ENCODE measurements at places on chromosomes 6 and 20.

DNA sequence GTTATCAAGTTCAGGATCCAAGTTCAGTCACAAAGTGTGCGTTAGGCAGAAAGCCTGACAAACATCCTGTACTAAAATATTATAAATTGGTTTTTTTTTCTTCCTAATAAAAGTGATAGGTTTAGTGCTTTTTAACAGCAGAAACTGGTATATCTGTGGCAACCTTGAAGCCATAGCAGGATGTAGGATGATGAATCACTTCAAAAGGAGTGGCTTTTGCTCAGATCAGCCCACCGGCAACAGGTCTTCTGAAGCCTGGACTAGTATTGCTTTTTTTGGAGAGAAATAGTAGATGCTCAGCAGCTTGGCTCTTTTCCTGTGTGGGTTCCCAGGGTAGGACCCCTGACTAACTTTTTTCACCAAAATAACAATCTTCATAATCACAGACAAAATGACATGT, 190.8 kb downstream of the EPM2A start:
- no peak for DNase-seq

GRCh38 chr6:835476-836160, 142.7 kb upstream of the EXOC2 start:
- peak; percentile 18 for DNase-seq

- DNase-seq = no peak
Measured at GRCh38 chr6:129453073-129453472, 256.9 kb downstream of the ARHGAP18 start.

DNA sequence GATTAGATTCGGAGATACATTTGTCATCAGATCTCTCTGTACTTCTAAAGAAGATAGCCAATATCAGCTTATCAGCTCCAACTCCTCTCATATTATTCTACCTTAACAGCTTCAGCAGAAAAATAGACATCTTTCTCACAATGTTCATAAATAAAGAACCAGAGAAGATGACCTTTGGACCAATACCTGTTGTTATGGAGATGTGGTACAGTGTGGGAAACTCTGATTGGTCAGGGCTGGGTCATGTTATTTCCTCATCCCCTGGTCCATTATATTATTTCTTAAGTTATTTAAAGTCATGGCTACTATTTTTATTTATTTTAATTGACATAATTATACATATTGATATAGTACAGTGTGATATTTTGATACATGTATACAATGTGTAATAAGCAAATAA, 35.9 kb upstream of the POLR1H start:
- no peak for DNase-seq

DNA sequence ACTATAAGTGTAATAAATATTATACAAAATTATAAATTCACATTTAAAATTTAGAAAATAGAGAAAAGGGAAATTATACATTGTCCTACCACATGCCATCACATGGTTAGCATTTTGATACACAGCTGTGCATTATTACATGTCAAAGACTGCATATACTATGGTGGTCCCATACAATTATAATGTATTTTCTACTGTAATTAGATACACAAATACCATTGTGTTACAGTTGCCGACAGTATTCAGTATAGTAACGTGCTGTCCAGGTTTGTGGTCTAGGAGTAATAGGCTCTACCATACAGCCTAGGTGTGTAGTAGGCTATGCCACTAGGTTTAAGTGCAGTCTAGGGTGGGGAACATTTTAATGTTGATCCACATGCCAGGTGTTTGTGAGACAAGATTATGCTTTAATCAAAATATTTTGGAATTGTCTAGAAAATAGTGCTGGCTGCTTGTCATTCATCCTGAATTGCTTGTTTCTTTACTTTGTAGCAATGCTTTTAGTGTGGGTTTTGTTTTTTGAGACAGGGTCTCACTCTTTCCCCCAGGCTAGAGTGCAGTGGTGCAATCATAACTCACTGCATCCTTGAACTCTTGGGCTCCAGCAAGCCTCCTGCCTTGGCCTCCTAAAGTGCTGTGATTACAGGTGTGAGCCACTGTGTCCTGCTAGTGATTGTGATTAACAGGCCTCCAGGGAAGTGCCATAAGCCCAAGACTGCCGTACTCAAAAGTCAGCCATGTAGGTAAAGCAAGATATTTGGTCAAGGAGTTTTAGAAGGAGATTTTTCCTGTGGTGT, 39.0 kb downstream of the DSTN start:
- no peak for DNase-seq

DNA sequence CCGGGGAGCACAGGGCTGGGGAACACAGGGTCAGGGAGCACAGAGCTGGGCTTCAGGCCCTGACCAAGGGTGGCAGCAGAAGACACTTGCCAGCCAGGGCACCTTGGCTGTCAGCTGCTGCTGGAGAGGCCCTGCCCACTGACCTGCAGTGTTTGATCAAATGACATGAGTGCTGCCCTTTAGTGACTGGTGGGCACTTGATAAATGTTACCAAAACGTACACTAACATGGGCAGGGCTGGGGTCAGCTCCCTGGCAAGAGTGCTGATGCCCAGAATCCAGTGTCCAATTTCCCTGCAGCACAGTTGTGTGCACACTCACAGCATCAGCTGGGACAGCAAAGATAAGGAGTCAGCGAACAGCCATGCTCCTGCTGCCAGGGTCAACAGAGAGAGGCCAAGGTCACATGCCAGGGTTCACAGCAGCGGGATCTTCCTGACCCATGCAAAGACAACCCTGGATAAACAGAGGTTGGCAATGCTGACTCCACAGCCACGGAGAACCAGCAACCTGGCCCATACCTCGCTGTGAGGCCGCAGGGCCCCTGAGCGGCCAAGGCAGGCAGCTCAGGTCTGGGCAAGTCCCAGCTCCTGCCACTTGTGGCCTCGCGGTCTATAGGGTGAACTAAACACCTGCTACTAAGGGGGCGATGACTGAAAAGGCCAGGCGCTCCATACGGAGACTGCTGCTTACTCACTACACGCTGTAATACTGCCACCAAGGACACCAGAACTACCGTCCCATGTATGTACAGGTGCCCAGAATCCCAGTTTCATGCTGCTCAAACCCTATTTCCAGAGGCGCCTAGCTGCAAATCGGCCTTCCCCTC, 46.3 kb downstream of the NINL start:
- DNase-seq = no peak

GRCh38 chr6:106750946-106751345, 121.6 kb downstream of the QRSL1 start:
- DNase-seq = no peak

DNA sequence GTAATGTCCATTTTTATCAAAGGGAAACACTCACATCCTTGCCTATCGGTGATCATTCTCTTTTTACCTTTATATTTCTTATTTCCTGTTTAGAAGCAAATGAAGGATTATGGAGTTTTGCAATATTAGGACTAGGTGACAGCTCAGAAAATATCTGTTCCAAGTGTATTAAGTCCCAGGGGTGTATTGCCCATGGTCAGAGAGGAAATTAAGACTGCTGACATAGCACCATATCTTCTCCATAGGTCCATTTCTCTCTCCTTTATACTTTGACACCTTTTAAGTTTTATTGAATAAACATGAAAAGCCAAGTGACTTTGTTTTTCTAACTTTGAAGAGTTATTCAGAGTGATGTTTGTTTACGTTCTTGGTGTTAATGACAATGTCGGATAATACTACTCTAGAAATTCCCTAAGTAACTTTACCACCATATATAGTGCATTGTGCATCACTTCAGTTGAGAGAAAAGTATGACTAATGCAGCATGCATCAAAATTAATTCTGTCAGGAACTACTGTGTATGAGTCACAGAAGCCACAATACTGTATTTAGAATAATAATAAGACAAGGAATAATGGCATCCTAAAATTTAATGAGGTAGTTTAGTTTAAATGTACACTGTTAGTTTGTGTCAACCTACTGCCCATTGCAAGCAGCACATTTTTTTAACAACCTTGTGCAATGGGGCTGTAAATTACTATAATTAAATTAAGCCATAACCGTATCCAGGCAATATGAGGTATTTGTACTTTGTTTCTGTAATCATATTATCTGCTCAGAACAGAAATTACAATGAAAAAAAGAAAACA, 474.4 kb upstream of the RNF217 start:
- DNase-seq = no peak

- no peak for DNase-seq
Measured at GRCh38 chr6:81731814-81732213, 20.7 kb downstream of the TENT5A start.

GRCh38 chr6:125793863-125794262, 3.1 kb downstream of the NCOA7 start:
- no peak for DNase-seq

DNA sequence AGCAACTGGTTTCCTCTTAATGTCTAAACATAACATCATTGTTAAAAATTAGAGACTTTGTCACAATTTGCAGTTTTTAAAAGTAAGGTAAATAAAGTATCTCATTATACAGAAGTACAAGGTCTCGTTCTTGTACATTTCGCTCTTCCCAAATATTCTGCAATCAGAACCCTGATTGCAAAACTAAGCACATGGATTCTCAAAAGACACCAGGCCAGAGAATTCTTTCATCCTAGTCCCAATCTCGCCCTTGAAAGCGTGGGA, 355 bp upstream of the AKAP7 start:
- no peak for DNase-seq

GRCh38 chr6:10643201-10643651, 51.2 kb downstream of the C6orf52 start:
- no peak for DNase-seq

DNA sequence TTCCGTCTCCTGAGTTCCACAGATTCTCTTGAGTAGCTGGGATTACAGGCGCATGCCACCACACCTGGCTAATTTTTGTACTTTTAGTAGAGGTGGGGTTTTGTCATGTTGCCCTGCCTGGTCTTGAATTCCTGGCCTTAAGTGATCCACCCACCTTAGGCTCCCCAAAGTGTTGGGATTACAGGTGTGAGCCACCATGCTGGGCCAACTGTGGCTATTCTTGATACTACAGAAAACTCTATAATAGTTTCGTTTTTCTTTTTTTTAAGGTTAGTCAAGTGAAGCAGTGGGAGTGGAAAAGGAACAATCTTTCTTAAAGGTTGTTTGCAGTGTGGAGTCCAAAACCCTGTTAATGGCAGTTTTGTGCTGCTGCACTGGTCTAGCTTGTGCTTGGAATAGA, 84.7 kb downstream of the POPDC3 start:
- DNase-seq = no peak

DNA sequence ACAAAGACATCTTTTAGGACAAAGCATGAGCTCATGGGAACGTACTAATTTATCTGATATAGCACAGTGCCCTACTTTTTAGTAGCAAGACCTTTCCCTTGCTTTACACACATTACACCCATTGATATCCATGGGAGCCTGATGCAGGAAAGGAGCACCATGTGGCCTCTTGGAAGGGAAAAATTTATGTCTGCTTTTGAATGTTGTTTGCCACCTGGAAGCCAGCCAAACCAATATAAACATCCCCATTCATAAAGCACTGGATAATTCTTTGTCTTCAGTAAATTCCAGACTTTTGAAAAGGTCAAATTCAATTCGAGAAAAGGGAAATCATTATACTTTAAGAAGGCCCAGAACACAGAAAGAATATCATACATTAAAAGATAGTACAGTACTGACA, 152.3 kb upstream of the BEND6 start:
- peak; percentile 56 for DNase-seq
